ENCODE measurements at places on chromosomes 4 and X.
A peak's percentile ranks its signal among the peaks of the same experiment; 100 is the strongest.

DNA sequence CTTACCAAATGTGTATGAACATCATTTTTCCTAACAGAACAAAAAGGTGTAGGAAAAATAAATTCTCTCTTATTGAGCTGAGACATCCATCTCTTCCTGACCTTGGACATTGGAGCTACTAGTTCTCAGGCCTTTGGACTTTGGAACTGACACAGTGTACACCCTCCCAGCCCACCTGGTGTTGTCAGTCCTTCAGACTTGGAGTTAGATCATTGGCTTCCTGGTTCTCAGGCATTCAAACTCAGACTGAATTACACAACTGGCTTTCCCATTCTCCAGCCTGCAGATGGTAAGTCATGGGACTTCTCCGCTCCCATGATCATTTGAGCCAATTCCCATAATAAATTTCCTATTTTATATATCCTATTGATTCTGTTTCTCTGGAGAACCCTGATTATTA, 84.8 kb upstream of the EDNRA start:
- DNase-seq: no peak

DNA sequence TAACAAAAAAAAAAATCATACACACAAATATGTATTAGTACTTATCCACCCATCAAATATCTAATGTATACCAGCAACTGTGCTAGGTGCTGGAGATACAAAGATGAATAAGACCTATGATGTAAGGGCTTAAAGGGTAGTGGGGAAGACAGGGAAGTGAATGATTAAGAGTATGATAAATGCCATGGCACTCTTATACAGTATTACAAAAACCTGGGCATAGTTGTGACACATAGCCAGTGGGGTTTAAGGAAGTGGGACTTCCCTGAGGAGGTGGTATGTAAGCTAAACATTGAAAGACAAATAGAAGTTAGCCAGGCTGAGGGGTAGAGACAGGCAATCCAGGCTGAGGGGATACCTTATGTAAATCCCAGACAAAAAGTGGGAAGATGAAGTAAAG, 23.5 kb downstream of the CHM start:
- no peak for DNase-seq

- no peak for DNase-seq
These were observed 9.5 kb downstream of the GNRHR start for GRCh38 chr4:67744561-67745283.

DNA sequence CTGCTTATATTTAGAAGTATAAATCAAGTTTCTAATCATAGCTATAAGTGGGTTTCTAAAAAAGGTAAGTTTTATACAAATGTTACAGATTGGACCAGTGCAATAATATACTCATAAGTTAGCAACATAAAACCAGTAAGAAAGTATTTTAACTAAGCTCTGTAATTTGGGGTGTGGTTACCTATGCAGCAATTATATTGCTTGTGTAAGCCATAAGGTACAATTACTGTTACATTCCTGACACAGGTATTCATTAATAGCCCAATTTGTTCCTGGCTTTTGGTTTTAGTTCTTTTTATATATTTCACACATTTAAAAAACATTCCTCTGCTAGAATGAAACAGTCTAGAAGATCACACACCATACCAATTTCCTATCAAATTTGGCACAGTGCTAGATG, 115.1 kb downstream of the FRYL start:
- DNase-seq: no peak

- DNase-seq: no peak
These were observed 1020.5 kb upstream of the AGA start for GRCh38 chr4:178462710-178463109.

- peak; percentile 67 for DNase-seq
These were observed 253.6 kb downstream of the CBLL2 start for GRCh38 chrX:22526339-22526738.

DNA sequence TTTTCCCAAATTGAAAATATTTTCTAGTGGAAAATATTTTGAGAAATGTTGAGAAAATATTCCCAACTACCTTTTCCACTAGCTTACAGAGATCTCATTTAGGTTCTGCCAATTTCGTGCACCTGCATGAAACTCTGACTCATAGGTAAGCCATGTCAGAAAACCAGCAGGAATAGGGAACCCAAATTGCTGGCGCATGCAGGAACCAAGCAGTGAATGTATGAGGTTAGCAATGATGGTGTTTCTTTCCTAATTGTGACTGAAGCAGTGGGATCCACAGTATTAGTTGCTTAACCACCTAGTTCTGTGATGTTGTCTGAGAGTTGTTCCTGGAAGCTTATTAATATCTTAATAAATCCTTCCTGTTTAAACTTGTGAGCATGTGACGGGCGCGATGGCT, 381.0 kb upstream of the TRAM1L1 start:
- no peak for DNase-seq

DNA sequence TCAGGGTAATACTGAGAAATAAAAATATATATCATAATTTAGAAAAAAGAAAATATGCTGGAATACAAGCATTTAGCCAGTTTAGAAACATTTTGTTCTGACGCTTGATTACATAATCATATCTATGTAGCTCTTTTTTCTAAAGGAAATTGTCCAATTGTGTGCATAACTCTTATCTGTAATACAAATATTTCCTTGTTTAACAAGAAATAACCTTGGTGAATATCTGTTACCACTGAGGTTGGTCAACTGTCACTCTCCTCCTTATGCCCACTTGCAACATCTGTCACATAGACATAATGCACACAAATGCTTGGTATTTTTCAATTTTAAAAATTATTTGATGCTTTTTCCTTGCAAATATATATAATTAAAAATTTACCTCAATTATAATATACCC, 609.7 kb downstream of the TLL1 start:
- DNase-seq: no peak

GRCh38 chr4:123244137-123244536, 152.5 kb upstream of the SPRY1 start:
- DNase-seq: no peak

DNA sequence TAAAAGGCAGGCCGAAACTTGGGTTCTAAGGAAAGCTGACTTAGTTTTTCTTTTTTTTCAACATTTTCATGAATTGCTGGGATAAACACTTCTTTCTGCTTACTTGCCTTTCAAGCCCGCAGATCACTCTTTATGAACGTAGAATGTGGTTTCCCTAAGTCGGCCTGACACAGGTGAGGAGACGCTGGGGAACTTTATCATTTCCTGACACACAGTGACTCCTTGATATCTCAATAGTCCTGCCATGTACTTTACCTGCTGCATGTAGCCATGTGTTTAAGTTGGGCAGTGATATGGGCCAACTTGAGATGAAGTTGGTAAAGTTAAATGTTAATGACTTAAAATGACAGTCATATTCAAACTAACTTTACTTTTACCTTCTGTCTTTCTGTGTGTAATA, 26.6 kb upstream of the SNCA start:
- DNase-seq: no peak

DNA sequence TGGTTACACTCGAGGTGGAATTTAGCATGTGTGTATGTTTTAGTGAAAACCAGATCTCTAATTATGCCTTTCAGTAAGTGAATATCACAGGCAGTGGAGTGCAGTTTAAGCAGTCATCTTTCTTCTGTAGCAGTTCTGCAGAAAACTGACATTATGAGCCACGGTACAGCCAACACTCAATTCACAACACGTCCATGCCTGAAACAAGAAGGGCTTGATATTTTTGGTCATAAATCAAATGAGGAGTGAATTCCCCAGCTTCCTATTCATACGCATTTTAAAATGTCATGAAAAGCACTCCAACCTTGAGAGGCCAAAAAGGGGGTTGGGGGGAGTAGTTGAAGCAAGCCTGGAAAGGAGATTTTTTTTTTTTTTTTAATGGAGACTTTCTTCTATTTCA, 316.7 kb downstream of the ARHGAP10 start:
- no peak for DNase-seq

DNA sequence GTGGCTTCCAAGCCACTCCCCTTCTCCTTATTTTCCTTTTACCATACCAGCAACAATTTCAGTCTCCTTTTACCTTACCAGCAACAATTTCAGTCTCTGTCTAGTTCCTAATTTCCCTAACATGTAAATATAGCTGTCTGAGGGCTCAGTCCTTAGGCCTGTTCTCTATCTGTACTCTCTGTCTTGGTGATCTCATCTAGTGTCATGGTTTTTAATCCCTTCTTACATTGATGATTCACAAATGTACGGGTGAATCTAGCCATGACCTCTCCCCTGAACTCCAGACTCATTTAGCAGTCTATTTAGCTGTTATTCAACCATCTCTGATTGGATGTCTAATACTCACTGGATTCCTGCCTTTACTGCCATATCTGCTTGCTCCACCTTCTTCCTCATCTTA, 7.2 kb downstream of the IL15 start:
- peak; percentile 74 for DNase-seq

DNA sequence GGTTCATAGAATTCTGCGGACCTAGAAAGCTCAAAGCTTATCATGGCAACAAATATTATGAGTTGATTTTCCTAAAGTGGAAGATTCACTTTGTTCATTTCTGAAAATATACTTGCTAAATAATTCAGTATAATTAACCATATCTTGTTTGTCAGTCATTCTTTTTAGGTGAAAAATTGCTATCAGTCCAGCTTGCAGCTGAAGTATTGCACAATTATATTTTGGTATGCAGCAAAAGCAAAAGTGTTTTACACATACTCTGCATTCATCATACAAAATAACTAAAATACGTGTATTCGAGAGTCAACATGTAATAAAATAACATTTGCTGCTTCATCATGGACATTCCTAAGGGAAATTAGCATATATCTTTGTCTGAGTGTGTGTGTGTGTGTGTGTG, 24.8 kb downstream of the DKK2 start:
- no peak for DNase-seq

DNA sequence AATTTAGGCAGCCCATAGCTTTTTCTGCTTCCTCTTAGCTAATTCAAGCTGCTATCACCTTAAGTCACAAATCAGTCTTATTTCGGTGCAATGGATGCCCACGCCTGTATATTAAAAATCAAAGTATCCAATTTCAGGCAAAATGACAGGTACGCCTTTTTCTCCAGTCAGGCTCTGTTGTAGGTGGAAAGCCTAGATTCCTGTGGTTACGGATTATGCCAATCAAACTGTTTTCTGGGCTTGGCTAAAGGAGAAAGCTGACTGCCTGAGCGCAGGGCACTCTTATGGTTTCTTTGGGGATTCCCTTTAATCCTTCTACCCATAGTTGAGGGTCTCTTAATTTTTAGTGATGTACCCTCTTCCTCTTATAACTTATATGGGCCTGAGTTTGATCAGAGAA, 550.5 kb downstream of the PDHA2 start:
- DNase-seq: no peak

DNA sequence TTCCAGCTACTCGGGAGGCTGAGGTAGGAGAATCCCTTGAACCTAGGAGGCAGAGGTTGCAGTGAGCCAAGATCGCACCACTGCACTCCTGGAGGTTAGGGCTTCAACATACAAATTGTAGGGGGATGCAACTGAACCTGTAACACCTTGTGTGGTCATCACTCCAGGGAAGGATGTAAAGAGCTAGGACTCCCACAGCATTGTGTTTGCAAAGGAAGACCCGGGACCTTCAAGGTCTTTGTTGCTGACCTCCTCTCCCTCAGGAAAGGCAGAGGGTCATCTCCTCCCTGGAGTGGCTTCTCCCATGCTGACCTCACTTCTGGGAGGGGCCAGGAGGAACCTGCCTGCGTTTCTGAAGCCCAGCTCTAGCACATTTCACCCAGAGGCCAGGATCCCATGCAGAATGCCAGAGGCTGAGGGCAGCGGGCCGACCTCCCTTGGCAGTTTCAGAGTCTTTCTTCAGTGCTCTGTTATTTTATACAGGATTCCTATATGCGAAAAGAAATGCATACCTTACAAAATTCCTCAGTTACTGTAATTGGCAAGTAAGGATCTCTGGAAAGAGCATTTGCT, 80.2 kb downstream of the HTRA3 start:
- no peak for DNase-seq

DNA sequence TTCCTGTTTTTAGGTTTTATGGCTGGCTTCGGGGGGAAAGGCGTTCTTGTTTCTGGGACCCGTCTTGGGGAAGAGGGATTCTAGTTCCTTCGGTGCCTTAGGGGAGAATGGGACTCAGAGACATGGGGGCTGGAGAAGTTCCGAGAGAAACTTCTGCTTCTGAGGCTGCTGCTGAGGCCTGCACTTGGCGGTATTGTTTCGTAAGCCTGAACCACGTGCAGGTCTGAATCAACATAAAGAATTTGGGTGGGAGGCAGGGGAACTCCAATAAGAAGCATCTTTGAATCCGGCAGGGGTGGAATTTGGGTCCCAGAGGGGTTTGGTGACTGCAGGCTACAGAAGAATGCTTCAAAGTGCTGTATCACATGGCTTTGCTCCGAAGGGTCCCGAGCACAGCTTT, 15.1 kb downstream of the XG start:
- no peak for DNase-seq

DNA sequence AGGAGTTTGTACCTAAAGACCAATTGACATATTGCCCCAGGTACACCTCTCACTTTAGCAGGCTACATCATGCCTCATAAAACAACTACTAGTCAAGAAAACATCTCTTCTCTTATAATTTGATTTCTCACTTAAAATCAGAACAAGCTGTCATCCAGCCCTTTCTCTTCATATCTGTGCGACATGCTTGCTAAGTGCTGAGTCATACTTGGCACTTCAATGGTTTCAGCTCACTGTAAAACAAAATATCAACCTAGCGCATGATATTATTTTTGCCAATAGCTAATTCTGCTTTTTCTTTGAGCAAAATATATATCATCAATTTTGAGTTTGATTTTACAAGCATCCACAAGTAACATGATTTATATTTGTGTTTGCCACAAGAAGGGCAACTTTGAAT, 27.9 kb upstream of the FUNDC1 start:
- DNase-seq: no peak

GRCh38 chr4:70380578-70380977, 2.4 kb upstream of the SMR3B start:
- no peak for DNase-seq

GRCh38 chrX:110358548-110358947, at the start of gene RTL9:
Gene RTL9 (plus strand): TSS chrX:110358848. CDS start chrX:110450618, 91,770 bp downstream.
- no peak for DNase-seq

Measured in HS-5 (cell line).